ENCODE measurements at places on chromosomes 16 and 17.

DNA sequence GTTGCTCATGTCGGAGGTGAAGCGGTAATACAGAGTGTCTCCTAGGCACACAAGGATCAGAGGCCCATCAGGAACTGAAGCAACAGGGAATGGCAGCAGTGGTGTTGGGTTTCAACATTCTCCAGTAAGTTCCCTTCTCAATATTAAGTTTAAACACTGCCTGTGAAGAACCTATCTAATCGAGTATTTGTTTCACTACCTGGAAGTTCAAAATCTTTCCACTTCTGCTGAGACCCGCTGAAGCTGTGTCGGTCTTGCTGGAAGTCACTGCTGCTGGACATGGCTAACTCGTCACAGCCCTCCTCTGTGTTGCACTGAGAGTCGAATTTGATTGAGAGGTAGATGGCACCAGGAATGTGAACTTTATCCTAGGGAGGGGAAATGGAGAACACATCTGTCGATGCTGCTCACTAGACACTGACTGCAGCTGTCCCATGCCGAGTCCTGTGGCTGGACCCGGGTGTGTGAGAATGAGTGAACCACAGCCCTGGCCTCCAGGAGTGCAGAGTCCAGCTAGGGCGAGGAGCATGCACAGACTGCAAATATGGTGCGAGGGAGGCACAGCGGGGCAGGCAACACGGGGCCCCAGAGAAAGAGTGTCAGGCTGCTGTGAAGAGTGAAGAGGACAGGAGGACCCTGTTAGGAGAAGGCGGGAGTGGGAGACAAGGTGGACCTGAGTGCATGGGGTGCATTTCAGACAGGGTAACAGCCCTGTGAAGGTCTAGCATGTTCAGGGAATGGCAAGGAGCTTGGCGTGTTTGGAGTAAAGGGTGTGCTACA, 50.1 kb upstream of the ATP2A3 start:
- DNase-seq: no peak

DNA sequence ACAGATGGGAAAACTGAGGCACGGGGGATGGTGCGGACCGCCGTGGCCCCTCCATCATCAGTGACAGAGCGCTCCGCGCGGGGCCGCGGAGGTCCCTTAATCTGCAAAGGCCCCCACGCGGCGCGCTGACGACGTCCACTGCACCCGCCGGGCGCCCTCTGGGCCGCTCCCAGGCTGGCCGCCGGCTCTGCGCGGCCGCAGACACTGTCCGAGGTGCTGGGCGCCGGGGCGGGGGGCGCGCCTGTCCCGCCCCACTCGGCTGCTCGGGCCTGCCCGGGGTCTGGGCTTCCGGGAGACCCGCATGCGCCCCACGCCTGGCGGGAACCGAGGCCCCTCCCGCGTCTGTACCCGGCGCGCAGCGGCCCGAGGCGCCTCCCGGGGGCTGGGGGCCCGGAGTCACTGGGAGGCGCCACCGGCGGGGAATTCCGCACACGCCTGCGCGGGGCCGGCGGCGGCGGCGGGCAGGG, 550 bp upstream of the RNF213 start:
- peak; percentile 83 for DNase-seq

DNA sequence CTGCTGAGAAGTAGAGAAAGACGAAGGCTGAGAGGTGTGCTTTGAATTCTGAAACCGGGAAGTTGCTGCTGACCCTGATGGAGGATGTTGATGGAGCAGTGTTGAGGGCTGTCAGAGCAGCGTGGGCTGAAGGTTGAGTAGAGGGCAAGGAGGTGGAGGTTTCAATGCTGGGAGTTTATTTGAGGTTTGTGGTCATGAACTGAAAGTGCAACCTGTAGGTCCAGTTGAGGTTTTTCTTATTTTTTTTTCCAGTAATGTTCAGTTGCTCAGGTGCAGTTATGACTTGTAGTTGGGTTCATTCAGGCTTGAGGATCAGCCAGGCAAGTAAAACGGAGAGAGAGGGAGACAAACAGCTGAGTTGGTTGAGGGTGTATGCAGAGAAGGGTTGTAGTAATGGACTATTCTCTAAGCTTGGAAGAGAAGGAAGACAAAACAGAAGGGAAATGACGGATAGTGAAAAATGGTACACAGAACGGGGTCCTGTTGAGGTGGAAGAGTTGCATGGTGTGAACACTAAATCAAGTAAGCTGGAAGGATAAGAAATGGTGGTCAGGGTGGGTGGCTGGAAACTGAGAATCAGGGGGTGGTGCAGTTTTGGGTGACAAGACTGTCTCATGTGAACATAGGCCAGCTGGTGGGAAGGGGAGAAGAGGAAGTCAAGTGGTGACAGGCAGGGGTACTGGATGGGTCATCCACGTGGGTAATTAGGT, 8.7 kb upstream of the UBE2G1 start:
- DNase-seq: no peak

DNA sequence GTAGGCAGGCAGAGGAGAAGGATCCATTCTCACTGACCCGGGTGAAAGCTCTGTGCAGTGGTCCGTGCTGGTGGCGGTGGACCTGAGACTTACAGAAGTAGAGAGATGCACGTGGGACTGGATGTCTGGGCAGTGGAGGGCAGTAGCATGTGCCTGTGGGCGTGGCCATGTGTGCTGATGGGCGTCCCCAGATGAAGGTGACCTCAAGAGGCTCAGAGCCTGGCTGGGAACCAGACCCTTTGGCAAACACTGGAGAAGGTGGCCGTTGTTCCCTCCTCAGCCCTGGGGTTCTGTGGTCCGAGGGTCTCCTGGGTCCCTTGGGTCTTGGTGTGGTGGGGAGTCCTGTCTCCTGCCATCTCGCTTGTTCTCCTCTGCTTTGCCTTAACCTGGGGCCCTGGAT, 15.6 kb downstream of the WSCD1 start:
- no peak for DNase-seq

DNA sequence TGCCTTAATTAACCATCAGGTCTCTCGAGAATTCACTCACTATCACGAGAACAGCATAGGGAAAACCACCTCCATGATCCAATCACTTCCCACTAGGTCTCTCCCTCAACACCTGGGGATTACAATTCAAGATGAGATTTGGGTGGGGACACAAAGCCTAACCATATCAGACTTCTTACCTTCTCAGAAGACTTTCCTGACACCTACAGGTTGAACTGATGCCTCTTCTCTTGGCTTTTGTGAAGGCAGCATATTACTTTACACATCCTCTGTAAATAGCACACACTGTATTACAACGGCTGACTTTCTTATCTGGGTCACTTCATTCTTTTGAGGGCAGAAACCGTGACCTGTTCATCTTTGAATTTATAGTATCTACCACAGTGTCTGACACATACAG, 23.6 kb downstream of the BMERB1 start:
- DNase-seq: no peak

GRCh38 chr16:24433706-24434105, 105.7 kb upstream of the RBBP6 start:
- no peak for DNase-seq

DNA sequence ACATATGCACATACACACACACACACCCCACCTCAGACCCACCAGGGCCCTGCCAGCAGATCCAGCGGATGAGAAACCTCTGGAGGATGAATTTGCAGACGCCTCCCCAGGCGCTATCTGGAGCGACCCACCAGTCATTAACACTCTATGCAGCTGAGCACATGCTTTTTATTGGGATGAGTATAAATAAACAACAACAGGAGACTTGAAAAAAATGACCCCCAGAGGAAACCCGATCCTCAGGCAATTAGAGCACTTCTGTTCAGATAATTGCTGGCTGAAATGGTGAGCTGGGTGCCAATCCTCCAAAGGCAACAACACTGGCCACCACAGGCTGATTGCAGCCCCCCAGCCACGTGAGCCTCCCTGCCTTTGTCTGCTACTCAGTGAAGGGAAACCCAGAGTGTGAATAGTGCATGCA, 32.9 kb downstream of the DYNLRB2 start:
- DNase-seq: no peak

GRCh38 chr17:64240261-64240740, 22.8 kb downstream of the TEX2 start:
- DNase-seq: no peak

DNA sequence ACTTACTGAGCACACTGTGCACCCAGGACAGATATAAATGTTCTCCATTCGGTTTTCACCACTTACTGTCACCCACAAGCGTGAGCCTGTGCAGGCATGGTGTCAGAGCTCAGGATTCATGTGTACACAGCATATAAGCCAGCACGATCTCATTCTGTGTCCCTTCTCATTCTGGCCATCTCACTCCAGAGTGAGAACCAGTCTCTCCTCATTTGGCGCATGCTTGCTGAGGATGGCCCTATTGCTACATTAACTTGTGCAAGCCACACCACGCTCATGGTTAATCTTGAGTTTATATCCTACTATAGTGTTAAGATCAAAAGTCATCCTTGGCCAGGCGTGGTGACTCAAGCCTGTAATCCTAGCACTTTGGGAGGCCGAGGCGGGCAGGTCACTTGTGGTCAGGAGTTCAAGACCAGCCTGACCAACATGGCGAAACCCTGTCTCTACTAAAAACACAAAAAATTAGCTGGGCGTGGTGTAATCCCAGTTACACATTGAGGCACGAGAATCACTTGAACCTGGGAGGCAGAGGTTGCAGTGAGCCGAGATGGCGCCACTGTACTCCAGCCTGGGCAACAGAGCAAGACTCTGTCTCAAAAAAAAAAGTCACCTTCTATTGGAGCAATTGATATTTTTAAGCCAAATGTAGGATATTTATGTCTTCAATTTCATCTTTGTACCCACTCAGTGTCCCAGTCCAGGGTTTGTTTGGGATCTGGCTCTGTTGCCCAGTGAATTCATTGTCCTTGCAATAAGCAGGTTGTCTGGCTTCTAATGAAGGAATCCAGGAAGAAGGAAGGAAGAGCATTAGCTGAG, 20.9 kb downstream of the SOCS1 start:
- no peak for DNase-seq

GRCh38 chr16:49931916-49932315, 76.0 kb upstream of the ZNF423 start:
- DNase-seq: no peak

DNA sequence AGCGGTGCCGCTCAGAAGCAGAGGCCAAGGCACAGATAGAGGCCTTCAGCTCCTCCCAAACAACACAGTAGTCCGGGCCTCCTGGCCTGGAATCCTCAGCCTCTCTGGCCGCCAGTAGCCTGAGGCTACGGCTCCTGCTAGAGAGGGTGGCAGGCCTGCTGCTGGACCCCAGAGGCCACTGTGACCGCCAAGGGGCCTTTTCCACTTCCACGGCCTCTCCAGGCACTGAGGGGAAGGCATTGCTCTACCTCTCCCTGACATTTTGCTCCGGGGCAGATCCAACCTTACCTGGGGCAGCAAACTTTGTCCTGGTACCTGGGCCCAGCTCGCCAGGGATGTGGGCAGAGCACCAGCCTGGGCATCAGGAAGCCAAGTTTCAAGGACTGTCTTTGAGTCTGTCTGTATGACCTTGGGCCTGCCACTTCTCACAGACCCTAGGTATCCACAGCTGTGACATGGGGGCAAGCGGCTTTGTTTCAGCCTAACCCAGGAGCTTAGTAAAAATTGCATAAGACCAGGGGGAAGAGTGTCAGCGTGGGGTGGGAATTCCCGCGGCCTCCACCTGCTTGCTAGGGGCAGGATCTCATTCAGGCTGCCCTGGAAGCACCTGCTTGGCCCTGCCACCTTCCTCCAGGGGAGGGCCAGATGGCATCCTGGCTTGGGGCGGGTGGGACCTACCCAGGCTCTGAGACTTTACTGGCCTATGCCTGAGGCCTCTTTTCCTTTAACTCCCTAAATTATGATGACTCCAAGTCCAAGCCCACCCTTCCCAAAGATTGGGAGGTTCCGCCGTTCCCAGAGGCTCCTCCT, 33.2 kb downstream of the ADGRG5 start:
- DNase-seq: no peak

DNA sequence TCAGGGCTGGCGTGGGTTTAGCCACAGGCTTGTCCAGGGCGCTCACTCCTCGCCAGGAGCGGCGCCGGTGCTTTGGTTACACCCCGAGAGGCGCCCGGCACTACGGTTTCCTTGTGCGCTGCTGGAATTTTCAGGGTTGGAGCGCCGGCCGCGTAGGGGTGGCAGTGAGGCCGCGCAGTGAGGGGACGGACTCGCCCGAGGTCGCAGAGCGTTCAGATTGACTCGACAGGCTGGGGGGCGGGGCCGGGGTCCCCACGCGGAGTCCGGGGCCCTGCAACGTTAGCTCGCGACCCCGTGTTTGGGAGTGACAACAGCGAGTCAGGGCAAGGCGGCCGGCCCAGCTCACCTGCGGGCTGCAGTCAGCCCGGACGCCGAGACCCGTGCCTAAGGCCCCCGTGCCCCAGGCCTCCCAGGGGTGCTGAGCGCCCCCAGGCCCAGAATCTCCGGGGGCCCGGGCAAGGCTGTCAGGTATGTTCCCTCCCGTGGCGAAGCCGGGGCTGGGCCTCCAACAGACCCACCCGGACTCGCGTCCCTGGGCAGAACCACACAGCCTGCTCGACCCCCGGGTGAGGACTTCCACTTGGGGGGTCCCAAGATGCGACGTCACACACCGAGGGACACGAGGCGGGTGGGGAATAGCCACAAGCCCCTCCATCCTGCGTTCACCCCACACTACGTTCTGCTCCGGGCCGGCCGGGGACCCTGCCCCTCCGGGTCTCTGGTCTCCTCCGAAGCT, 1.3 kb upstream of the ACTG1 start:
- DNase-seq: peak; percentile 25

DNA sequence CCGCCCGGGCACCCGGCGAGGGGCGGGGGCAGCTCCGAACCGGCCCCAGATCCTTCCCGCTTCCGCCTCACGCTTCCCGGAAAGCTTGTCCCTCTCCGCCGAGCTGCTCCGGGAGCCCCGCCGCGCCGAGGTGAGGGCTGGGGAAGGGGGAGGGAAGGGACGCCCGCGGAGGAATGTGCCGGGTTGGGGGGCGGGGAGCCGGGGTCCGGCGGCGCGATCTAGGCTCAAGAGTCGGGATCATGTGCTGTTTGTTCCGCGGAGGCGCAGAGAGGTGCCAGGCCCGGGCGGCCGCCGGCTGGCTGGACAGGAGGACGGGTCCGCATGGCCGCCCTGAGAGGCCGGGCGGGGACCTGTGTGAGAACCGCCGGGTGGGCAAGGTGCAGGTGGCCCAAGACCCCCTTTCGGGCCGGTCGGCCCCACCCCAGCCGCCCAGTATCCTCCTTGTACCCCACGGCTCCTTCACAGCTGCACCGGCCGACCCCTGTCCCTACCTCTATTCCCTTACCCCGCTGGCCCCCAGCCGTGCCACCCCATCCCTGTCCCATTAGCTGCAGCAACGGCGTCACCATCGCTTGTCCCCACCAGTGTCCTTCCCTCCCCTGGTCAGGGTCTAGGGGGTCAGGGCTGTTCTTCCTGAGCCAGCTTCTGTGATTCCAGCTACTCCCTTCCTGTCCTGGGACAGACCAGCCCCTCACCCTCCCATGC, 429 bp downstream of the KIF1C start:
- no peak for DNase-seq

DNA sequence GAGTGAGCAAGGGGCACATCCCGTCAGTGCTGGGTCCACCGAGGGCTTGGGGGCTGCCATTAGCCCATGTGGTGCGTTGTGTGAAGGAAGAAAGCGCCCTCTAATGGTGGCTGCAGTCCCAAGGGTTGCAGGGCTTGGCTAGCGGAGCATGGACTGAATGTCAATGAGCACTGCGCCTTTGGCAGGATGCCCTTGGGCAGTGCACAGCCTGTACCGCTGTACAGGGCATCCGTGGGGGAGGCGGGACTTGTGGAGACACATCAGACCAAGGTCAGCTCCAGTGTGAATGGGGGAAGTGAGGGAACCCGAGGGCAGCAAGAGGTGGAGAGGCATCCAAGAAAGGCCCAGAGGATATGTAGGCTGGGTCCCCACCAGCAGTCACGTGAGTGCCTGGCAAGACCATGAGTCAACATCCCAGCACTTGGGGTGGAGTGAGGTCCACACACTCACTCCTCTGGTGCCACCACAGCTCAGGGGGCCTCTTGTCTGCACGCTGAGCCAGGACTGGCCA, 75.5 kb upstream of the MED9 start:
- DNase-seq: no peak

GRCh38 chr17:68501074-68501473, 11.2 kb upstream of the PRKAR1A start:
- no peak for DNase-seq
